ENCODE measurements at places on chromosomes 2 and 18.

- DNase-seq = no peak
Observed at GRCh38 chr2:149068996-149069888, 30.7 kb downstream of the LYPD6B start.

- no peak for DNase-seq
Observed at GRCh38 chr2:239889641-239890121, 135.5 kb downstream of the NDUFA10 start.

DNA sequence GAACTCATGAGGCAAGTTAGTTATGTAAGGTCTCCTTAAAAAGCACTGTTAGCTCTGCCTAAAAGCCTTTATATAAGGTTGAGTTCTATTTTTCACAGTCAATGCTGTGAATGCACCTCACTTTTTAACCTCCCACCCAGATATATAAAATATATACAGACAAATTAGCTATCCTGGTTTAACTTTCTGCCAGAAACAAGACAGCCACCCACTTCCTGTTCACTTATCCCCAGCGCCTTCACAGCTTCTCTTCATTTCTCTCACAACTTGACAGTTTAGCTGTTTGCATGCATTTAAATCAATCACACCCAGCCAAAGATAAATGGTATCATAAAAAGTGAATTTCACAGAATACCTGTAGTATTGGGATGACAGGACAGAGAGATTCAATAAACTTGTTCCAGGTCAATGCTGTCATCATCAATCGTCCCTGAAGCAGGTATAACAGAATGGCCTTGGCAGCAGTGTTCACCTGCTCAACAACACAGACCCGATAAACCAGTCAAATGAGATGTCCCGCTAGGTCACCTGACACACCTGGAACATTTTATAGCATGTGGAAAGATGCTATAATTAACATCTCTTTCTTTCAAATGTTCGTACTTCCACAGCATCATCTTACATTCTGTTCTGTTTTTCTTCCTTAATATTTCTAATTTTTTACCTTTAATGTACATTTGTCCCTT lies 55.7 kb downstream of the RTTN start:
- no peak for DNase-seq

GRCh38 chr2:14423145-14423906 lies 209.2 kb upstream of the LRATD1 start:
- DNase-seq = no peak

DNA sequence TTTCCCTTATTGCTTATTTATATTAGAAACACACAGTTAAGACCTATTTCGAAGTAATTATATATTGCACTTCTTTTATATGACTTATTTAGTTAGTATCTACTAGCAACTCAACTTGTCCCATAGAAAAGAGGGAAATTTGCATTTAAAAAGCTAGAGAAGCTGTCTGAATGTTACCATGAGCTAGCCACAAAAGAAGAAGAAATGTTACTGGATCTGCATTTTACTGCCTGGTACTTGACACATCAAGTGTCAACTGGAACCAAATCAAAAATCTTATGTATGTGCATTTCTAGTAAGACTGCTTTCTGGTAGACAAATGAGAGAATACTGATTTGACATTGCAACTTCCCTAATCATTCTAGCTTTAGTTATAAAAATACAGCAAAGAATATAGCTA lies 424.6 kb upstream of the VRK2 start:
- DNase-seq = no peak
